Left ventricle myocardium superior (tissue), 1 donor: ENCODE measurements at places on chromosomes 3 and 15.
A peak's percentile ranks its signal among the peaks of the same experiment; 100 is the strongest.

DNA sequence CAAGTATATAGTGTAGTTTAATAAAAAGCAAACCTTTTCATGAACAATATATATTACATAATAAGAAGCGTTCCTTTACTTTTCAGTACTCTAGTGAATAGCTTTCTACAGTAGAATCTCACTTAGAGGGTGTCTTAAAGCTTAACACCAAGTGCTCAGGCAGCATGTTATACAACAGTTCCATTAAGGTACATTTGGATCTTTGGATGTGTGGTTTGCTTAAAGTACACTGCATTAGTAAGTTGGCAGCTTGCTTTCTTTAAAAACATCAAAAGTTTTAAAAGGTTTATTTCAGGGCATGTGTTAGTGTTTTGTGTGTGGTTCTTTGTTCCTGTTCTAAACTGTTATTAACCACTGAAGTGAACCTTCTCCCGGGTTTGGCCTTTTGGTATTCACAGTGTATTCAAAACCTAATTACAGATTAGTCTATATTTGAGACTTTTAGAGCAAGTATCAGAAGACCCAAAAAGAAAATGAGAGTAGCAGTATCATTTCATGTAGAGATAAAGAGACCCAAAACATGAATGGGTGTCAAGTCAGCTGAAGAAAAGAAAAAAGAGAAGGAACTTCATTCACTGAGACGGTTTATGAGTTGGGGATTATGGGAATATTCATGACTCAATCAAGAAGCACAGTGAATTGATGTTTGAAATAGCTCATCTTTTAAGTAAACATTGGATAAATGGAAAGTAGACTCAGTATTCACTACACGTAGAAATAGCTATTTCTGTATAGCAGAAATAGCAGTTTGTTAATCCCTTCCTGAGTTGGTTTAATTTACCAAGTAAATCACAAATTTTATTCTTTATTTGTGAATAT is 93.9 kb downstream of the OPA1 start:
- no peak for DNase-seq

DNA sequence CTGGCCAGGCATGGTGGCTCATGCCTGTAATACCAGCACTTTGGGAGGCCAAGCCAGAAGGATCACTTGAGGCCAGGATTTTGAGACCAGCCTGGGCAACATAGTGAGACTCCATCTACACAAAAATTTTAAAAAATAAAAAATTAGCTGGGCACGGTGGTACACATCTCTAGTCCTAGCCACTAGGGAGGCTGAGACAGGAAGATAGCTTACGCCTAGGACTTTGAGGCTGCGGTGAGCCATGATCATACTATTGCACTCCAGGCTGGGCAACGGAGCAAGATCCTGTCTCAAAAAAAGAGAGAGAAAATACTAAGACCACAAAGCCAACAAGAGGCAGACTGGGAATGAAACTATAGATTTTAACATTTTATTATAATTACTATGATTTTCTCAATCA is 4.1 kb downstream of the MB21D2 start:
- DNase-seq, result no peak

- no peak for DNase-seq
Observed at GRCh38 chr3:152611905-152612304, 223.0 kb upstream of the P2RY1 start.

GRCh38 chr3:125959317-125960065 is 9.5 kb upstream of the ROPN1B start:
- peak; percentile 25 for DNase-seq

GRCh38 chr15:37056177-37057121 is 43.9 kb downstream of the MEIS2 start:
- peak; percentile 78 for DNase-seq

GRCh38 chr3:112730210-112730609 is 89.3 kb upstream of the CCDC80 start:
- DNase-seq, result no peak

GRCh38 chr3:158095111-158095813 is 11.0 kb downstream of the SHOX2 start:
- no peak for DNase-seq

GRCh38 chr15:101528108-101528916 is 38.8 kb upstream of the PCSK6 start:
- DNase-seq, result peak; percentile 76

GRCh38 chr3:173275740-173276139 is 121.8 kb upstream of the NLGN1 start:
- DNase-seq, result no peak

DNA sequence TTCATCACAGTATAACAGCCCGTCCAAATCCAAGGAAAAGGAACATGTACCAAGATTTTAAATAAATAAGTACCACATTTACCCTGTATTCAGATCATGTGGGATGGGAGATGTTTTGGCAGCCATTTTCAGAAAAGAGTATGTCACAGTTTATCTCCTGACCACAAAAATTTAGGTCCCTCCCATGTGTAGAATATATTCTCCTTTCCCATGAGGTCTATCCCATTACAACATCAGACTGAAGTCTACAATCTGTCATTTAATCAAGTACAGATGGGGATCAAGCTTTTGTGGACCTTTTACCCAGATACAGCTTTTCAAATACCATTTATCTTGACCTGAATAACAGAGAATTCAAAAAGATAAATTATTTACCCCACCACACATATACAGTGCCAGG is 444.5 kb downstream of the PLOD2 start:
- DNase-seq, result no peak

DNA sequence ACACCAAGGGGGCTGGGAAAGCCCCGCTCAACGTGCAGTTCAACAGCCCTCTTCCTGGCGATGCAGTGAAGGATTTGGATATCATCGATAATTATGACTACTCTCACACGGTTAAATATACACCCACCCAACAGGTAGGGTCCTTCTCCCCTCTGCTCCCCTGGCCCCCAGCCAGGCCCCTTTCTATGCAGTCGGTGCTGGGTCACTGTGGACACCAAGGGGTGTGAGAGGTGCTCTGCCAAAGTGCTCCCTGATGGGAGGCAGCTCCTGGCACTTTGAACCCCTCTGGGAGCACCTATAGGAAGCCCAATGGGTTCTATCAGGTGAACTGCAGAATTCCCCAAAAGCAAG is 98.6 kb downstream of the DNASE1L3 start:
- DNase-seq, result no peak

DNA sequence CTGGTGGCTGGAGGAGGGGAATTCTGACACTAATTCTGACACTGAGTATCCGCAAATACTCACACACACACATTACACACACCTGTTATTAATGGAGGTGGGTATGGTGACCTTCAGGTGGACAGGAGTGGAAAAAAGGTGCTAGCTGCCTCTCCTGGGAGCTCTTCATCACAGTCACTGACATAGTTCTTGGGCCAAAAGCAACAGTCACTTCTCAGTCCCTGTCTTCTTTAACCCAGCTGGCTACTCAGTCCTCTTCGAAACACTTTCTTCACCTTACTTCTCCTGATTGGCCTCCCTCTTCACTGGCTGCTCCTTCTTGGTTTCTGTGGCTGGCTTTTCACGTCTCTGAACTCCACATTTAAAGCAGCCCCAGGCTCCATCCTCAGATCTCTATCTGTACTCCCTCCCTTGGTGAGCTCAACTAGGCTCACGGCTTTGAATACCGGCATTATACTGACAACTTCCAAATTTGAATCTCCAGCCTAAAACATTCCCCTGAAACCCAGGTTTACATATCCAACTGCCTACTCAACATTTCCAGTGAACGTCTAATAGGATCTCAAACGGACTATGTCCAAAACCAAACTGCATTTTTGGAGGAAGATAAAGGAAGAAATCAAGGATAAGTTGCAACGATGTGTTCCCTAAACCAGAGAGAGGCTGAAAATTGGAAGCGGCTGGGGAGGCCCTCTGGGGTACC is 53.2 kb upstream of the HEG1 start:
- no peak for DNase-seq

GRCh38 chr3:187705164-187705563 is 2.8 kb upstream of the RTP2 start:
- no peak for DNase-seq

- no peak for DNase-seq
Observed at GRCh38 chr15:63699101-63699785, 102.1 kb downstream of the FBXL22 start.

DNA sequence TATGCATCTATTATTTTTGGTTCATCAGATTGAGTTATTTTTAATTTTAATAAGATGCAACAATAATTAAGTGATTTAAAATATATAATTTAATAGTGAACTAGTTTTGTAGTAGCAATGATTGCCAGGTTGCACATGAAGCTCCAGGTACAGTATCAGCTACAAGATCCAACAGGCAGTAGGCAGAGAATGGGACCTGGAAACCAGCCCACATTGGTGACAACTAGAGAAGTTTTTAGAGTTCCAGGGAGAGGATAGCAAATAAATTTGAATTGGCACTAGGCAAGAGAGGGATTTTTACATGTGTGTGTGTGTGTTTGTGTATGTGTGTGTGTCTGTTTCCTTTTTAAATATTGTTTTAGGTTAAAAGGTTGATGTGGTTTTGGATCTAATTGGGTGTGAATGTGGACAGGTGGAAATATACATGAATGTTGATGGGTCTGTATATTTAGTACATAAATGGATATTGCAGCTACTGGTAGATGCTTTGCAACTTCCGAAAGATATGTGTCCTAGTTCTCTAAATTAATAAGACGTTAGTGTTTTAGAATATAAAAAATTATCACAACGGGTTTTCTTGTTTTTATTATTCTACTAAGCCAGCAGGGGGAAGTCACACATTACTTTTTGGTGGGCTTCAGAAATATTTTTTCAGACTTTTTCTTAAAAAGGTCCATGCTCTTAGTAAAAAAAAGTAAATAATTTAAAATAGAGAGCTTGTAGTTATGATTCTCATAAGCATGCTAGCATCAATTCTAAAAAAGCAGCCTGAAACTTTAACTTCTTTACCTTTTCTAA is 110.1 kb upstream of the GBE1 start:
- DNase-seq, result no peak

GRCh38 chr3:101814835-101815234 is 34.5 kb upstream of the NFKBIZ start:
- DNase-seq, result no peak

DNA sequence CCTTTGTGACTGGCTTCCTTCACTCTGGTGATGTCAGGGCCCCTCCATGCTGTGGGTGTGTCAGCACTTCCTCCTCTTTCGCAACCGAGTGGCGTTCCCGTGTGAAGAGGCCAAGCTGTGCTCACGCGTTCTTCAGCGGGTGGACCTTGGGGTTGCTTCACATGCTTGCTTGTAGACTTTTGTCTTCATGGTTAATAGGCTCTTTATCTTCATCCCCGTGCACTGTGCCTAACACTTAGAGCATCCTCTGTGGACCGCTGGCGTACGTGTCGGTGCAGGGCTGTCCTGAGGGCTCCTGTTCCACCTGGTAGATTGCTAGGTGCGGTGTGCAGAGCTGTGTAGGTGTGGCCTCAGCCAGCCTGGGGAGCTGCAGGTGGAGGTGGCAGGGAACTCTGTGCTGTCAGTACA is 182.3 kb downstream of the OR4M2 start:
- peak; percentile 51 for DNase-seq

GRCh38 chr3:119741657-119742590 is 39.1 kb downstream of the CFAP91 start:
- no peak for DNase-seq

- DNase-seq, result peak; percentile 54
Observed at GRCh38 chr3:123084192-123084591, 17.4 kb downstream of the PDIA5 start.

- DNase-seq, result no peak
Observed at GRCh38 chr15:98728082-98728810, 79.9 kb downstream of the IGF1R start.

DNA sequence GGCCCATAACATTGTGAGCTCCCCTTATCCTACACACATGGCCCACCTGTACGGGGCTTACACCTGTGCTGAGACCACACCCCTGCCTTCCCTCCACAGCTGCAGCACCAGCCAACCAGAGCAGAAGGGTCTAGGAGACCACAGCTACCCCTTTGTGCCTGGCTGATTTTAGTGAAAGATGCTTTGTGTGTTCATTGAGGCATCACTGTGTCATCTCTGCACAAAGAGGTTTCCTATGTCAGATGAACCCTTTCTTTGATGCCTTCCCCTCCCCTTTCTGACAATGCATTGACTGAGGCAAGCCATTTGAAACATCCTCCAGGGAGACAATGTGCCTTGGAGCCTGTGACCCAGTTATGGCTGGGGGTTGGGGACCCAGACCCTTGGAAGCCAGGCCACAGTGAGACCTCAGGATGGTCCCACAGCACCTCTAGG is 54.9 kb upstream of the SLC7A14 start:
- DNase-seq, result no peak

- peak; percentile 50 for DNase-seq
Observed at GRCh38 chr15:63060699-63061098, 18.2 kb downstream of the TPM1 start.

GRCh38 chr15:52485290-52485689 is 43.4 kb downstream of the MYO5A start:
- DNase-seq, result no peak

- peak; percentile 50 for DNase-seq
Observed at GRCh38 chr15:60374628-60375081, 23.1 kb downstream of the ANXA2 start.

- DNase-seq, result no peak
Observed at GRCh38 chr3:165082650-165083049, 4.4 kb upstream of the SI start.

DNA sequence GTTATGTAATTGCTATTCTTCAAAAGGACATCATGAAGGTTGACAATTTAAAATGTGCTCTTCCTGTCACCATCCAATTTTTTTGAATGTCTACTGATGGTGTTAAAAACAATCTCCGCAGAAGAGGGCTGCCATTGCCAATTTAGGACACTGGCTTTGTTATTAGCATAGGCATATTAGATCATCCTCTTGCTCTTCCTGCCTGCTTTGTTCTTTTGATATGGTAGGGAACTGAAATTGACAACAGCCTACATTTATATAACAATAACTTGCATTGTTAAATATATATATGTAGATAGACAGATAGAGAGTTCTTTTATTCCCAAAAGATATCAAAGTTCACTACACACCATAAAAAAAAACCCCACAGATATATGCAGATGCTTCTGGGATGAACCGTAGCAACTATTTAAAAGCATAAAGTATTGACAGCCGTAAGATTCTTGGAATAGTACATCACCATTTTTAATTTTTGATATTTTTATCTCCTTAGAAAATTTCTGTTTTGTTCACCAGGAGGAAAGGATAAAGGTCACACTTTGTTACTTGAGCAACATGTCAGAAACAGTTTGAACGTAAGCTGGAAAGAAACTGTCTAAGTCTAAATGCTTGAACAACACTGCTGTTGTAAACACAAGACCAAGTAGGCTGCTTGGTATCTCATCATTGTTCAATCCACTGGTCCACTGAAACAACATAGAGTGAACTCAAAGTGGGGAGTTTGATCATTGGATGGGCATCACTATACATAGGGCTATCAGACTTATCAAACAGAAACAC is 66.5 kb downstream of the MDFIC2 start:
- no peak for DNase-seq

GRCh38 chr3:104273046-104273649 is 1093.6 kb upstream of the ALCAM start:
- DNase-seq, result no peak
